Activated naive CD4-positive, alpha-beta T cell treated with anti-CD3 and anti-CD28 coated beads, Interleukin-2, amount 50 U/mL, for 72 hours (primary cell): ENCODE measurements at places on chromosomes 7 and 10. TPM values are rescaled to one million over a fixed set of nuclear protein-coding genes. Genes with fewer than 3 reads are reported as not detected.

DNA sequence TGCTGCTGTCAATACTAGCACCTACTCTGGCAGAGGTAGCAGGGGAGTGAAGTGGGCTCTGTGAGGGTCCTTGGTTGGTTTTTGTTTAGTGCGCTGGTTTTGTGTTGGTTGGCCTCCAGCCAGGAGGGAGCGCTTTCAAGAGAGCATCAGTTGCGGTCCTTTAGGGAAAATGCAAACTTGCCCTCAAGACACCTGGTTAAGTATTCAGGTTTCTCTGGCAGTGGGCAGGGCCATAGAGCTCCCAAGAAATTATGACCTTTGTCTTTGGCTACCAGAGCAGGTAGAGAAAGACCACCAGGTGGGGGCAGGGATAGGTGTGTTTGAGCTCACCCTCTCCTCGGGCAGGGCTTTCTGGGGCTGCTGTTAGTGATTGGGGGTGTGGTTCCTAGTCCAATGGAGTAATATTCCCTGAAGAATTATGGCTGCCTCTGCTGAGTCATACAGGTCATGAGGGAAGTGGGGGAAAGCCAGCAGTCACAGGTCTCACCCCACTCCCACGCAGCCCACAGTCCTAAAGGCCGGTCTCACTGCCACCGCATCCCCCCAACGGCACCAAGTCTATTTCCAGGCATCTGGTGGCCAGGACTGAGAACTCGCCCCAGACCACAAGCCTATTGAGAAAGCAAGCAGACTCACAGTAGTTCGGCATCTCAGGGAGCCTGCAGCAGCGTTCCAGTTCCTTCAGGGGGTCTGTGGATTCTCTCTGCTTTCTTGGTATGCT is 280.5 kb downstream of the SFMBT2 start:
- DNase-seq = no peak

DNA sequence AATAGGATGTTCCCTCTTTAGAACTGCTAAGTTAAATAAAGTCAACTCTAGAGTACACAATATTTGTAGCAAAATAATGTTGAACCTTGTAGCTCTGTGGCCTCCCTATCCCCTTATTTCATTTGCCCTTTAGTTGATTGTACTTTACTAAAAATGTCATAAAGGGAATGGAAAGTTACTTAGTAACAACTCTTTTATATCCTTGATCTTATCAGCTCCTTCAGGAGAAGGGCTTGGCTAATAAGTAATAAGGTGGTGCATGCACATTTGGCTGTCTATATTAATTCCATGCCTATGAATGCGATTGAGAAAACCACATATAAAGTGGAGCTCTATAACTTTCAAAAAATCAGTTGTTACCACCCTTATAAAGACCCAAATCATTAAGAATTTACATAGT is 41.5 kb upstream of the GATA3 start:
- DNase-seq = no peak

DNA sequence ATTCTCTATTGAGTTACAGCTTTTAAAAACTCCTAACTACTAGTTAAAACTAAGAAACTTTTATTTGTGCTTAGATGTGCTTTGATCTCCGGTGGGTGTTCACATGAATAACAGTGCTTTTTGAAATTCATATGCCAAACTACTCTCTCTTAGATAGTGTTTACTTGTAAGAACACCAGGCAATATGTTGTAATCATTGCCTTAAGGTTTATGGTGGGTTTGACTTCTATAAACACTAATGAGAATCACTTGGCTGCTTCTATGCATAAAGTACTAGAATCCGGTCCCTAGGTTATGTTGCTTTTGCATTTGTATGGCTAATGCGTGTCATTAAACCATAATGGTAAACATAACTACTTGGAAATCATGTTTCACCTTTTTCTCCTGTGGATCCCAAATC is 203.9 kb upstream of the VSTM2A start:
- no peak for DNase-seq

Gene GPER1
- total RNA-seq = not detected

Gene TMEM139
- 1.3 TPM for total RNA-seq

DNA sequence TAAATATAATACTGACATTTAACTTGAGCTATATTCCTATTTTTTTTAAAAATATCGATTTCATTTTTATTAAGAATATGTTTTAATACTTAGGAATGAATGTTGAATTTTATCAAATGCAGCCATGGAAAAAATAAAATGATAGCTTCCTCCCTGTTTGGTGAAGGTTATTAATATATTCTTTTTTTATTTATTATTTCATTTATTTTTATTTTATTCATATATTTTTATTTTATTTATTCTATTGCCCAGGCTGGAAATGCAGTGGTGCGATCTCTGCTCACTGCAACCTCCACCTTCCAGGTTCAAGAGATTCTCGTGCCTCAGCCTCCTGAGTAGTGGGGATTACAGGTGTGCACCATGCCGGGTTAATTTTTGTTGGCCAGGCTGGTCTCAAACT is 160.2 kb downstream of the PKD1L1 start:
- DNase-seq = no peak

Gene SAMD9L
- 9.3 TPM for total RNA-seq

Gene C10orf105
- total RNA-seq = 0.45 TPM

Gene AGR3
- total RNA-seq = not detected

Gene UNCX
- not detected for total RNA-seq

DNA sequence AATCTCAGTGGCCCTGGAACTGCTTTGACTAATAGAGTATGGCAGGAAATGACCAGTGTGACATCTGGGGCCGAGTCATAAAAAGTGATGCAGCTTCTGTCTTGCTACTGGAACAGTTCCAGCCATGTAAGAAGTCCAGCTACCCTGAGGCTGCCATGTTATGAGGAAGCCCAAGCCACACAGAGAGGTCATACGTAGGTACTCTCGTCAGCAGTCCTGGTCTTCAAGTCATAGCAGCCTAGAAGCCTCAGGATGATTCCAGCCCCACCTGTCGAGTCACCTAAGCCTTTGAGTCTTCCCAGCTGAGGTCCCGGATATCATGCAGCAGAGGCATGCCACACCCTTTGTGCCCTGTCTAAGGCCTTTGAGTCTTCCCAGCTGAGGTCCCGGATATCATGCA is 92.1 kb downstream of the PPP1R3C start:
- no peak for DNase-seq

Gene CPN1
- not detected for total RNA-seq

Gene TMEM236
- 0.05 TPM for total RNA-seq

DNA sequence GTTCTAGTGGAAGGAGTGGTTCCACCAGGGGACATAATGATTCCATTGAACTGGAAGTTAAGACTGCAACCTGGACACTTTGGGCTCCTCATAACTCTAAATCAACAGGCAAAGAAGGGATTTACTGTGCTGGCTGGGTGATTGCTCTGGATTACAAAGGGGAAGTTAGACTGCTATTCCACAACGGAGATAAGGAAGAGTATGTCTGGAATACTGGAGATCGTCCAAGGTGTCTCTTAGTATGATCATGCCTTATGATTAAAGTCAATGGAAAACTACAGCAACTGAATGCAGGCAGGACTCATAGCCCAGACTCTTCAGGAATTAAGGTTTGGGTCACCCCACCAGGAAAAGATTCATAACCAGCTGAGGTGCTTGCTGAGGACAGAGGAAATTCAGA is 310.6 kb upstream of the MGMT start:
- no peak for DNase-seq

- DNase-seq = no peak
Measured at GRCh38 chr10:28839600-28840007, 162.3 kb downstream of the BAMBI start.

GRCh38 chr10:89431977-89432376 is 17.6 kb downstream of the IFIT5 start:
- DNase-seq = no peak

DNA sequence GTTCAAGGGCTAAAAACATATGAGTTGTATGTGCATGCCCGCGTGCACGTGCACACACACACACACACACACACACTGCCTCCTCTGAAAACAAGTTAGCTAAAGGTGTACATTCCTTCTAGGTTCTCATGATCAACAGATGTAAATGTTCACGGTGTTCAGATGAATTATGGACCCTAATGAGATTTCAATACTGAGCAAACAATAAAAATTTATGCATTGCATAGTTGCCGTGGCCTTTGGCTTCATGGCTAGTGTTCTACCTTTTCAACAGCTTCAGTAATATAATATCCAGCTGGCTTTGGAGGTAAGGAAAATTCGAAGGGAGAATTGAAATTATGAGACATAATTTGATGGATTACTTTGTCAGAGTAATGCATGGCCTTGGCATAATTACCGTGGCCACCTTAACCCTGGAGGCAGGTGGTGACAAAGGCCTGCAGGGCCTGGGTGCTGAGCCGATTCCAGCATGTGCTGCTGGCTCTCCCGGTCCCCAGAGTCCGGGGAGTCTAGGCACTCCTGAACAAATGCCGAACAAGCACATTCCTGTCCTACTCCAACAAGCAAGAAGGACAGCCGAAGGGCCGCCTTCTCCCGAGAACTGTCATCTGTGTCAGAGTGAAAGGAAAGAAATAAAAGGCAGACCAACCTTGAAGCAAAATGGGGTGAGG is 166.6 kb upstream of the TCF7L2 start:
- DNase-seq = no peak

- DNase-seq = no peak
Measured at GRCh38 chr10:30862486-30862885, 169.2 kb downstream of the ZNF438 start.

GRCh38 chr7:125563964-125564529 is 634.4 kb upstream of the POT1 start:
- DNase-seq = no peak

DNA sequence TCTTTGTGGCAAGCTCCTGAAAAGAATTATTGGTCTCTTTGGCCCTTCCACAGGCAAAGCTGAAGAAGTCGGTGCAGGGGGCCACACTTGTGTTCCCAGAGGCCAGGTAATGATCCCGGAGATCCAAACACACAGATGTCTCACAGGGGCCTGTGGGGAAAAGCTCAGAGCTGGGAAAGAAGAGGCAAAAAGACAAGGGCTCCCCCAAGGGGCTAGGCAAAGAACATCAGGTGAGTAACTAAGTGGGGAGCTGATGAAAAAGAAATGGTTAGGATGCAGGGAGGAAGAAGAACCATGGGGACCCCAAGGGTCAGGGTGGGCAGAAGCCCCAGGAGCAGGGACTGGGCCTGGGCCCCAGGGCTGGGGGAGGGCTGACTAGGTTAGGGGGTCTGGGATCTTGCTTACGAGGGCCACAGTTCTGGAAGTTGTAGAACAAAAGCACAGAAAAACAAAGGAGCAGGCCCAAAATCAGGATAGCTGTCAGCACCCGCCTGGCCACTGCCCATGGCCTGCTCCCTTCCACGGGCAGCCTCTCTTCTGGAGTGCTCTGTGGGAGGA is 1.1 kb downstream of the KEL start:
- DNase-seq = no peak

DNA sequence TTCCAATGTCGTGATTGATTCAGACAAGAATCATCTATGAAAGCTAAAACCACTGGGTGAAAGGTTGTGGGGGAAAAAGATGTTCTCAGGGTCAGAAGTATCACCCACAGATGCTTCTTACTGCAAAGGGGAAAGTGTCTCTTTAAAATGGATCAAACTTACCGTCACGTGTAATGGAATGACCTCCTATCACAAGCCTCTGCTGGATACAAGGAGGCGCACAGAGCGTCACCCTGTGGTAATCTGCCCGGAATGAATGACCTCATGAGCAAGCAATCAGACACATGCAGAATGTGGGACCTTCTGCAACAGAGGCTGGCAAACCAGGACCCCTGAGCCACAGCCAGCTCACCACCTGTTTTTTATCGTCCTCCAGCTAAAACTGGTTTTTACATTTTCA is 33.0 kb downstream of the WIPF3 start:
- no peak for DNase-seq

DNA sequence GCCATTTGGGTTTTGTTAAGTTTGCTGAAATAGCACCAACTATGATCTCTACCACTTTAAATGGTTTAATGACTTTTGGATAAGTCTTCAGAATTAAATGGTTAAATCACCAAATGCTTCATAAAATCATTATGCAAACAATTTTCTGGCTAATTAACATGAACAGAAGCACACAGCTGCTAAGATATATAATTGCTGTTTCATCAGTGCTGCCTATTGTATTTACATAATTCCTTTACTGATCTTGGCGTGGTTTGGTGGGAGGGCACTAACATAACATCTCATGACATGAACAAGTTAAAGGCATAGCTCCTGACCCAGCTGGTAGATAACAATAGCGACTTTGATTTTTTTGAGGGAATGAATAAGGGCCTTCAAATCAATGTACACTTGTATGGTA is 94.1 kb downstream of the FZD1 start:
- no peak for DNase-seq

Gene CALML5
- total RNA-seq = not detected

Gene GDI2
- total RNA-seq = 281 TPM

DNA sequence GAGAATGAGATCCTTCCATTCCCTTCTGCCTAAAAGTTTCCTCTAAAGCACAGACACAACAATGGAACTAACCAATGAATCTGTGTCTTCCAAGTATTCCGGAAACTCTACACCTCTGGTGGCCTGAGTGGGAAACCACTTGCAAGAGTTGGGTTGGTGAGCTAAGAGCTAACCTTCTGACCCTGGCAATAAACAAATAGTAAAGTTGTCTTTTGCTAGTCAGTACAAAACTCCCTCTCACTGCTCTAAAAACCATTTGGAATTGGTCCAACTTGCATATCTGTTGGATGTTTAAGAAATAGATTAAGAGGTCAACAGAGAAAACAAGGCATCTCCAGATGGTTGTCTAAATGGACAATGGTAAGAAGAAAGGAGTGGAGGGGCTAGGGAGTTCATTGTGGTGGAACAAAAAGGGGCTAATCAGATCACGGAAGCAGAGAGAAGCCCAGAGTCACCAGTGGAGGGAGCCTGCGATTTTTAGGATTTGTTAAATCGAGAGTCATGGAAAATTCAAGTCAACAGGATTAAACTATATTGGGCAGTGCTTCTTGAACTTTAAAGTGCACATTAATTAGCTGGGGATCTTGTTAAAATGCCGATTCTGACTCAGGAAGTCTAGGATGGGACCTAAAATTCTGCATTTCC is 192.3 kb downstream of the EVX1 start:
- no peak for DNase-seq

- no peak for DNase-seq
Measured at GRCh38 chr10:123891144-123892071, at the start of gene CPXM2. Gene CPXM2, minus strand, starts transcription at chr10:123891807. Its CDS starts 148 bp downstream, at chr10:123891659.

DNA sequence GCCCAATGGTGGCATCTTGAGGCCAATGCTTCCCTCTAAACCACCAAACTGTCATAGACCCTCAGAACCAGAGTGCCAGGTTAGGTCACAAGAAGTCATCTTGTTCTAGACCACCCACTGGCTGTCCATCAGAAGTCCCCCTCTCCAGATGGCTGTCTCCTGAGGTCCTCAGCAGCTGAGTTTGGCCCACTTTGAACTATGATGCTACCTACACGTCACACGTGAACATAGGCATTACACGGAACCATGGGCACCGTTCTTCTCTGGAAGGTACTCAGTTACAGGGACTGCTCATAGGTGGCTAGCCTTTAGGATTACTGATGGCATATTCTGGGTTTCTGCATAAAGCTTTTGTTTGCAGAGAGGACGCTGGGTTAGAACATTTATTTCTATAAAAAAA is 166.4 kb downstream of the ADAM12 start:
- no peak for DNase-seq

Gene MUC12
- total RNA-seq = 0.41 TPM

- no peak for DNase-seq
Measured at GRCh38 chr7:75611557-75612178, 119.5 kb downstream of the SPDYE5 start.

GRCh38 chr10:119209736-119210355 is 2.5 kb downstream of the GRK5 start:
- DNase-seq = no peak

Gene AMZ1
- 0.14 TPM for total RNA-seq
